Stimulated activated CD8-positive, alpha-beta memory T cell treated with anti-CD3 and anti-CD28 coated beads, Interleukin-7, amount 100 ng/mL, for 4 hours (primary cell): ENCODE measurements at places on chromosomes 2 and 18.

DNA sequence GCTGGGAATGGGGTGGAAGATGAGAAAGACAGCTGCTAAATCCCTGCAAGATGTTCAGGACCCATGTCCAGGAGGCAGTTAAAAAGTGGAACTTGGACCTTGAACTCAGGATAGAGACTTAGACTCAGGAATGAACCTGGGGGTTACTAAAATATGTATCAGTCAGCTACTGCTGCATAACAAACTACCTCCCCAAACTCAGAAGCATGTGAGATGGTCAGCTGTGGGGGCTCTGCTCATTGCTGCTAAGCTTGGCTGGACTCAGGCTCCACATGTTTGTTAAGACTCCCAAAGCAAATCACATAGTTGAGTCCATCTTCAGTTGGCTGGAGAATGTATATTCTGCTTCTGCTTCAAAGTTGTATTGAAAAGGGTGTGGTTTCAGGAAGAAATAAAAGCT lies 61.4 kb upstream of the COPS8 start:
- DNase-seq: no peak

DNA sequence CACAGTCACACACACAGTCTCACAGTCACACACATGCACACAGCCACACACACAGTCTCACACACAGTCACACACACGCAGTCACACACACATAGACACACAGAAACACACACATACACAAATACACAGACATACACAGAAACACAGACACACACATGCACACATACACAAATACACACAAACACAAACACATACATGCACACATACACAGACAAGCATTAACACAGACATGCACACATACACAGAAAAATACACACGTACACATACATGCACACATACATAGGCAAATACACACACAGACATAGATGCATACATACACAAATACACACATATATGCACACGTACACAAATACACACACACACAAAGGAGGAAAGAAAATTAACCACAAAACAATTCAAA lies 150.5 kb downstream of the ALK start:
- DNase-seq: no peak

DNA sequence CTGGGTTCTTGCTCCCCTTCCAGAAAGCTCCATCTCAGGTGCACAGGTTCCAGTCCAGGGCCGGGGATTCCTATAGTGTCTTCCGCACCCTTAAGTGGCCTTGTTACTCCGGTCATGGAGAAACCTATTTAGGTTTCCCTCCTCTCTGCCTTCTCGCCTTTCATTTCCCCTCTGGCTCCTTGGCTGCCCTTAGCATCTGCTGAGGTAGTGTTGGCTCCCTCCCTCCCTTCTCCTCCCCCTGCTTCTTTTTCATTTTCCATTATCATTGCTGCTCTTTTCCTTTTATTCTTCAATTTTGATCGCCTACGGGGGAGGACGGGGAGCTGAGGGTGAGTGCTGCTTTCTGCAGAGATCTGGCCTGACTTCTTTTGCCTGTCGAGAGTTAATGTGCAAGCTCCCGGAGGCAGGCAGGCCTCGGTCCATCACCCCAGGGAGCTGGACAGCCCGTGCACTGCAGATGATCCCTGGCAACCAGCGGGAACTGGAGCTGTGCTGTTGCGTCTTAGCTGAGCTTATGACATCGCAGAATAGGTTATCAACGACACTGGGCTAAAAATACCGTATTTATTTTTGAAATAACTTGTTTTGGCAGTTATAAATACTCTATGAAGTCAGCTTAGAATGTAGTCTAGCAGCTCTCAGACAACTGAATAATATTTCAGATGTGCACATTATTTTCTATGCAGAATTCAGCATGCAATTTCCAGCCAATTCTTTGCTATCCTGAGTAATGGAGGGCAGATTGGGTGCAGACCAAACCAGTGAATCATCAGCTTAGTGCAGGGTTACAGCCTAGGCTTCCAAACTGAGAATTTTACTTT lies 141.9 kb downstream of the SLC4A3 start:
- DNase-seq: no peak

DNA sequence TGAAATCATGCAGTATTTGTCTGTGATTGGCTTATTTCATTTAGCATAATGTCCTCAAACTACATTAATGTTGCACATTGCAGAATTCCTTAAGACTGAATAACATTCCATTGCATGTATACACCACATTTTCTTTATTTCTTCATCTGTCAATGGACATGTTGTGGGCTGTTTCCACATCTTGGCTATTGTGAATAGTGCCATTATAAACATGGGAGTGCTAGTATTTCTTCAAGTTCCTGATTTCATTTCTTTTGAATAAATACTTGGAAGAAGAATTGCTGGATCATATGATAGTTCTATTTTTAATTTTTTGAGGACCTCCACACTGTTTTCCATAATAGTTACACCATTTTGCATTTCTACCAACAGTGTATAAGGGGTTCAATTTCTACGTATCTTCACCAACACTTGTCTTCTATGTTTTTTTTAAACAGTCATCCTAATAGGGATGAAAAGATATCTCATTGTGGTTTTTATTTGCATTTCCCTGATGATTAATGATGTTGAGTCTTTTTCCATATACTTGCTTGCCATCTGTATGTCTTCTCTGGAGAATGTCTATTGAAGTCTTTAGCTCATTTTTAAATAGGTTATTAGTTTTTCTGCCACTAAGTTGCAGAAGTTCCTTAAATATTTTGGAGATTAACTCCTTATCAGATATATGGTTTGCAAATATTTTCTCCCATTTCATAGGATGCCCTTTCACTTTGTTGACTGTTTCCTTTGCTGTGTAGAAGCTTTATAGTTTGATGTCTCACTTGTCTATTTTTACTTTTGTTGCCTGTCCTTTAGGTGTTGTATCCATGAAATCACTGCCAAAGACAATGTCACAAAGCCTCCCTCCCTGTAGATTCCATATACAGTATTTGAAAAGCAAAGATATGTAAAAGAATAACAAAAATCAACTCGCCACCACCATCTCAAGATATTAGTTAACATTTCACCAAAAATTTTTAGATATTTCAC lies 14.6 kb downstream of the FBXO11 start:
- no peak for DNase-seq
